ENCODE measurements at places on chromosomes 11 and 22.

DNA sequence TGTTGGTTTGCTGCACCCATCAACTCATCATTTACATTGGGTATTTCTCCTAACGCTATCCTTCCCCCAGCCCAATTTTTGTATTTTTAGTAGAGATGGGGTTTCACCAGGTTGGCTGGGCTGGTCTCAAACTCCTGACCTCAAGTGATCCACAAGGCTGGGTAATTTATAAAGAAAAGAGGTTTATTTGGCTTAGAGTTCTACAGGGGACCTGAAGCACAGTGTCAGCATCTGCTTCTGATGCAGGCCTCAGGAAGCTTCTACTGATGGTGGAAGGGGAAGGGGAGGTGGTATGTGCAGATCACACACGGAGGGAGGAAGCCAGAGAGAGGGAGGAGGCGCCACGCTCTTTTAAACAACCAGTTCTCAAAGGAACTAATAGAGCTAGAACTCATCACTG is 25.8 kb downstream of the TANGO2 start:
- DNase-seq: no peak

- no peak for DNase-seq
These were observed 14.5 kb upstream of the DGKZ start for GRCh38 chr11:46332568-46333393.

DNA sequence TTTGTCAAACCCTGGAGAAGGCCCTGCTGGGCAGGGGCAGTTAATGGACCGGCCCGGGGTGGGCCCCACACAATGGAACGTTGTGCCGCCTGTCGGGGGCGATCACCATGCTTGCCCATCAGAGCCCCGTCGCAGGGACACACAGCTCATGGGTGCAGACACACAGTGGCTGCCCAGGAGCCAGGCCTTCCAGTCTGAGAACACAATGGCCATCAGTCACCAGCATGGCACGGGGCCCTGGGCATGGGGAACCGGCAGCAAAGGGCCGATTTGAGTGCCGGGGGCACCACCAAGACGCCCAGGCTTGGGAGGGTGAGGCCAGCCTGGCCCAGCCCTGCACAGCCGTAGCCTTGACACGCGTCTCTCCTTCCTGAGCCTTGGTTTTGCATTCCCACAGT is 7.1 kb downstream of the LINC01488 start:
- DNase-seq: no peak

- DNase-seq: no peak
These were observed 10.5 kb downstream of the C11orf86 start for GRCh38 chr11:66985508-66986177.

GRCh38 chr11:130499828-130500227 is 51.4 kb downstream of the ADAMTS15 start:
- DNase-seq: no peak

GRCh38 chr22:49270595-49271368 is 556.9 kb downstream of the BRD1 start:
- no peak for DNase-seq

DNA sequence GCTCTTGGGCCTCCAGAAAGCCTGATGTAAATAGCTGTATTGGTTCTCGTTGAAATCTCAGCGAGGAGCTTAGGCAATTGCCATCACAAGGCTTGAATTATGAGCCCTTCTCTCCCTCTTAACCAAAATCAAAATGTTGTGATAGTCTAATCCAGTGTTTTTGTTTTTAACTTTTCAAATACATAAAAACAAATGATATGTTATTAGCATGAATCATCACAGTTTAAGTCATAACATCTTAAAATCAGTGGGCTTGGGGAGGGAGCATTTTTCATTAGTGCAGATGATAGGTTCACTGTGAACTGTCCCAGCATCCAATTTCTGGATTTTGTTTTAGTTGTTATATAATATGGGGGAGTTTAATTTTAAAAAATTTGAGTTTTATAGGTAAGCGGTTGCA is 48.9 kb upstream of the HORMAD2 start:
- DNase-seq: no peak

GRCh38 chr11:108432783-108433182 is 34.5 kb downstream of the C11orf65 start:
- DNase-seq: no peak

DNA sequence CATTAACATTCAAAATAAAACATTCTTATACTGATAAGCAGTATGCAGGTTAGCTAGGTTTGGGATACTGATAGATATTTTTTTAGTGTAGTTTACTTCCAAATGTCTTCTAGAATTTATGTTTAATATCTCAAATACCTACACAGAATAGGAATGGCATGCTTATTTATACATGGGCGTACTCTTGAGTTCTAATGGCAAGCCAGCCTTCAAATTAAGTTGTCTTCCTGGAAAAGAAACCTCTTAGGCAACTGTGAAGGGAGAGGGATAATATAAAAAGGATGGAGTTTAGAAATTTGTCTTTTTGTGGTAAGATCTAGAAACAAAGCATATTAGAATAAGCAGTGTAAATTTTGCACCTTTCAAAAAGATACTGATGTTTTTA is 65.4 kb downstream of the MTMR3 start:
- no peak for DNase-seq

DNA sequence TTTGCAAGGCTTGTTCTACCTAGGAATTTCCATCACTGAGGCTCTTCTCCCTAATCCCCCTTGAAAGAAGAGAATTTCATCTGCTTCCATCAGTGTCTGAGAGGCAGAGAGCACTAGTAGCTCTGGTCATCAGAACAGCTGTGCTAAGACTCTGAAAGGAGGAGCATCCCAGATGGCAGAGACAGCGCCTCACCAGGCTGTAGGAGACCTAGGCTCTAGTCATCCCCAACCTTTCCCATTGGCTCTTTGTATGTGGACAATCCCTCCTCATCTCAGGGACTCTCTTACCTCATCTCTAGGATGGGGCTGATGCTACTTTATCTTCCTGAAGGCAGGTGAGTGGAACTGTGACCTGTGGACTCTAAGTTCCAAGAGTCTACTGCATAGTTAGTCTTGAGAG is 8.8 kb upstream of the OR9I1 start:
- no peak for DNase-seq

DNA sequence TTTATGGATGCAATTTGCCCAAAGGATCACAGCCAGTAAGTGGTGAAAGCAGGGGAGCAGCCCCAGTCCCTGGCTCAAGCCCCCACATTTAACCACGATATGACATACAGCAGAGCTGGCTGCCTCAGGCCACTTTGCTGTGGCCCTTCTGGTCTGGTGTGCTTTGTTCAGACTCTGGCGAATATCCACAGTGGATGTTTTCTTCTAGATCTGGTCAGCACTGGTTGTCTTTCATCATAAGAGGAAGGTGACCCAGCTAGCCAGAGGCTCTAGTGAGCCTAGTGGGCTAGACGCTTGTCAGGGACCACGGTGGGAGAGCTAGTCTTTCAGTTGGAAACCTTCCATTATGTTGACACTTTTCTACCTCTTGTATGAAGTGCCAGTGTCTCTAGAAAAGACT is 42.5 kb downstream of the DGCR2 start:
- DNase-seq: no peak

DNA sequence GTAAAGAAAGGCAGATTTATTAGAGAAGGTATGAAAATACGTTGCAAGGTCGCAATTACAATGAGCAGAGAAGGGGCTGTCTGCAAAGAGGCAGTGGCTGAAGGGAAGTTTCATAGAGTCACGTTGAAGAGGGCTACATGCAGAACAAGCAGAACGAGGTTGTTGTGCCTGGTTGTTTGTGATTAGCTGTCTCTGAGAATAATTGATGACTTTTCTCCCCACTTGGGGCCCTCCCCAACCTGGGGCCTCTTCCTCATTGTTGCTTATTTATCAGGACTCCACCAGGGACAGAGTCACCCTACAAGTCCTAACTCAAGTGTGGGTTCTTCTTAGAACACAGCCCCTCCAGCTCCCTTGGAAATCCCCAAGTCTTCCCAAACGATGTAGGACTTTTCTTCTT is 29.1 kb downstream of the CSF2RB start:
- no peak for DNase-seq

DNA sequence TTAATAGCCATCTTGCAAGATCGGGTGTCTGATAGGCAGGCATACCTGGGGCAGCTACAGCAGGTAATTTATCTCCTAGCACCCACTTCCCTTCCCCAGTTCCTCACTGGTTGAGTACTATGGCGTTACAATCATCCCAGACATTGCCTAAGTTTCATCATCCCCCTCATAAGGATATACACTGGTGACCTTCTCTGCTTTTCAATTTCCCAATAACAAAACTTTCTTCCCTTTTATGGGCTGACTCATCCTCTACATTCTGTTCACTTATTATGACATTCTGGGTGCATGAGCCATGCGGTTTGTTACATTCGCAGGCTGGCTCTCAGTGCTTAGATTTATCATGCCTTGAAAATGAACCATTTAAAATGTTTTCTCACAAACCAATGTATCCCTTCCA is 5.0 kb upstream of the MRPL11 start:
- DNase-seq: no peak

DNA sequence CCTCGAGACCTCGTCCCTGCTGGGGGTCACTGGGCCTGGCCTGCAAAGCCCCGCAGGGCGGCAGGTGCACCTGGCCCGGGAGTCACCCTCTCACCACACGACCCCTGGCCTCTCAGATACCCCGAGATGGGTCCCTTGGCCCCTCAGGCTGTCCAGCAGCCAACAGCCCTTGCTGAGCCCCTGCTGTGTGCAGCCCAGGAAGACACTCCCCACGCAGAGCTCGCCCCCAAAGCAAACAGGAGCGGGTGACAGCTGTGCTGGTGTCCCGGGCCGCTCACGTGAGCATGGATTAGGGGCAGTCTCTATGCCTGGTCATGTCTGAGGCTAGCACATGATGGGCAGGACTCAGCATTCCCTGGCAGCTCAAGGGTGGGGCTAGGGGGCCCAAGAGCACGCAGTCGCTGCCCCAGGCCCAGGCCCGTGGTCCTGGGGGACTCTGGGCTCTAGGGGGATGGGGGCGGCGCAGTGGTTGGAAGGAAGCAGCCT is 31.3 kb downstream of the WNT7B start:
- DNase-seq: no peak

GRCh38 chr22:45638834-45639746 is 32.5 kb upstream of the ATXN10 start:
- DNase-seq: no peak

DNA sequence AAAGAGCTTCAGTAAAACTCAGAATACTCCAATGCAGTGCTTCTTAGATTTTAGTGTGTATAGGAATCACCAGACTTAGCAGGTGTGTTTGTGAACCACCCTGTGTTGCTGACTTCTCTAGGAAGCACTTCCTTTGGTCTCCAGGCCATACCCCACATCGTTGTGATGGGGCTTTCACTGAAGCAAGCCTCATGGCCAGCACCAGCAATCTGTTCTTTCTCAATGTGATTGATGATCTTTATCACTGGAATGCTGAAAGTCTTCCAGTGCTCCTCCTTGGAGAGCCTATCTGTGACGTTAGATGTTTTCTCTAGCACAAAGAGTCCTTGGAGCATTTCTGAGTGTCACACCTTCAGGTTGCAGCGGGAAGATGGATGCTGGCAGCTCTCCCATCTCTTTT is 280.5 kb downstream of the DDX10 start:
- DNase-seq: no peak

DNA sequence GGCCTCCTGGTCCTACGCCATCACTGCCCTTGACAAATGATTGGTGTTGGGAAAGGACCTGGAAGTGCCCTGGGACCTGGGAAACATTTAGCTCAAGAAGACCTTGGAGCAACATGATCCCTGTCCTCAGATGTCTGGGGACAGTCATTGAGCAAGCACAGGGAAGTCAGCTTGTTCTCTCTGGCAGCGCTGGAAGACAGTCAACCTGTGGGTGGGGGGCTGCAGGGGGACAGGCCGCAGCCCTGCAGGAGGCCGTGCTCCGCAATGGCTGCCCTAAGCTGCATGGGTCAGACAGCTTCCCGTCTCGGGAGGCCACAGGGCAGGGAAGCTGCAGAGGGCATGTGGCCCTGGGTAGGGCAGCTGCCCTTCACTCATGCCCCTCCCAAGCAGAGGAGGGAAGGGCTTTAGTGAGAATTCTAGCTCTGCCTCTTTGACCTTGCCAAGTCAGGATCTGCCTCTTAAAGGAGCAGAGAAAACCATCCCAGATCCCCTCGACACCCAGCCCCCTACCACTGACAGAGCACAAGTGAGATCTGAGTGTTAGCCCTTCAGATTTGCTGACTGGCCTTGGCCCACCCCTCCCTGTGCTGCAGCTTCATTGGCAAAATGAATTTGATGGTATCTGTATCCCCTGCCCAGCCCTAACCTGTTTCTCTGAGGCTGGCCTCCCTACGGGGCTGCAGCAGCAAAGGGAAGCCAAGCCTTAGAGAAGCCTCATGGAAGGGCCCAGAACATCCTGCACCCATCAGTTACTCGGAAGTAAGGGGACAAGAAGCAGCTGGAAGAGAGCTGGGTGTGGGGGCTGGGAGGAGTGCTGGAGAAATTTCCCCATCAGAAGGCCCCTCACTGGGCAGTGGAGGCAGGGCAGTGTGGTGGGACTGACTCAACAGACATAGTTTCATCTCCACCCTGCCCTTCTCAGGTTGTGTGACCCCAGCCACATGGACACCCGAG is 6.2 kb upstream of the SREBF2 start:
- DNase-seq: no peak

- DNase-seq: no peak
These were observed 27.4 kb upstream of the MALAT1 start for GRCh38 chr11:65471447-65471891.

- no peak for DNase-seq
These were observed 181.5 kb upstream of the E2F8 start for GRCh38 chr11:19422276-19422675.

- DNase-seq: no peak
These were observed 98.9 kb upstream of the UBASH3B start for GRCh38 chr11:122556605-122557004.

DNA sequence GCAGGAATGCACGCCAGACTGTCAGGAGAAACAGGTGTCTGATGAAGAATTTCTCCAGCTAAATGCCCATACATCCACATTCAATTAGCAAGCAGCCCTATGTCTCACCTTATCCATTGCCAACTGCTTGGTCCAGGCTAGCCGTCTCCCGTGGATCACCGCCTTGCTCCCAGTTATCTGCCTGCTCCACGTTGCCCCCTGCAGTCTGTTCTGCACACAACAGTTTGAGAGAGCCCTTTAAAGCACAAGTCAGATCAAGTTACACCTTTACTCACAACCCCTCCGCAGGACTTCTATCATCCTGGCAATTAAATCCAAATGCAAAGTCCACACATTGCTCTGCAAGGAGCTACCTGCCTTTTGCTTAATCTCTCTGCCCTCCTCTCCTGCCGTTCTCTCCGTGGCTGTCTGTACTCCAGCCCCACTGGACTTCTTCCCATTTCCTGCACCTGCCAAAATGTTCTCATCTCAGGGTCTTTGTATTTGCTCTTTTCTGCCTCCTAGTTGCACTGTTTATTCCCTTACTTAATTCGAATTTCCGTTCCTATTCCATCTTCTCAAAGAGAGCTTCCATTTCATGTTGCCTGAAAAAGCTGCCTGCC is 185.3 kb upstream of the LARGE1 start:
- no peak for DNase-seq

DNA sequence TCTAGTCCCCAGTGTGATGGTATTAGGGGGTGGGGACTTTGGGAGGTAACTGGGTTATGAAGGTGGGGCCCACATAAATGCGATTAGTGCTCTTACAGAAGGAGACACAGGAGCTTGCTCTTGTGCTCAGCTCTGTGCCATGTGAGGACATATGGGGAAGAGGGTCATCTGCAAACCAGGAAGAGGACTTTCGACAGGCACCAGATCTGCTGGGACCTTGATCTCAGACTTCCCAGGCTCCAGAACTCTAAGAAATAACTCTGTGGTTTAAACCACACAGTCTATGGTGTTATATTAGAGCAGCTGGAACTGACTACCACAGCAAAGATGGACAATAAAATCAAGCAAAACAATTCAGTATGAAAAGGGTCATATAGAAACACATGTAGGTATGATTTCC is 26.7 kb downstream of the NNMT start:
- no peak for DNase-seq
